Right ventricle myocardium inferior (tissue), 1 donor: ENCODE measurements at places on chromosomes 2 and 18. TPM values are rescaled to one million over a fixed set of nuclear protein-coding genes. Genes with fewer than 3 reads are reported as not detected.
A peak's percentile ranks its signal among the peaks of the same experiment; 100 is the strongest.

KCNG2 gene
- not detected for total RNA-seq

SLC66A2 gene
- total RNA-seq = 29.3 TPM

SCN1A gene
- total RNA-seq = 0.38 TPM

- DNase-seq = no peak
Observed at GRCh38 chr18:58669731-58670378, 1.4 kb upstream of the MALT1 start.

- DNase-seq = no peak
Observed at GRCh38 chr2:231992888-231993287, 31.4 kb downstream of the DIS3L2 start.

DNA sequence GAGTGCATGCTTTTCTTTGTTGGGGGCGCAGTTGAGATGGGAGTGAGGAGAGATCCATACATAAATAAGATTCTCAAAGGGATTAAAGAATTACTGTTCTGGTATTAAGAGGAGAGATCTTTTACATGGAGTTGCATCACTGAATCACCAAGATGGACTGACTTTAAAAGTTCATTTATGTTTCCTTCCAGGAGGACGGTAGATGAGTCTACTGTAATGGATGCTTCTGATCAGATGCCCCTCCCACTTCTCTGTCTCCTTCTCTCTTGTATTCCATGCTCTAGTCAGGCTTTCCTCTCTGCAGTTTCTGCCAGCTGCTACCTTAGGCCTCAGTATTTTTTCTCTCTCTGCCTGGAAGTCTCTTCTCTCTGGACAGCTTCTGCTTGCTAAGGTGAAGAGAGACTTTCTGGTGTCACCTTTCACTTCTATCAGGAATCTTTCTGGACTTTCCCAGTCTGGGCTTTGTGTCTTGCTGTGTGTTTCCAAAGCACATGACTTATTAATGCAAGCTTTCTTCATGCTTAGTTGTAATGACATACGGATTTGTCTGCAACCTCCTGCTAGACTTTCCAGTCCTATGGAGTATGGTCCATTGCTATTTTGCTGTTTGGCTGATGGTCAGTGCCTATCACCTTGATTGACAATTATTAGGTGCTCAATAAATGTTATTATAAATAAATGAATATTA, 23.6 kb downstream of the FAM171B start:
- DNase-seq = no peak

CRYBA2 gene
- not detected for total RNA-seq

DNA sequence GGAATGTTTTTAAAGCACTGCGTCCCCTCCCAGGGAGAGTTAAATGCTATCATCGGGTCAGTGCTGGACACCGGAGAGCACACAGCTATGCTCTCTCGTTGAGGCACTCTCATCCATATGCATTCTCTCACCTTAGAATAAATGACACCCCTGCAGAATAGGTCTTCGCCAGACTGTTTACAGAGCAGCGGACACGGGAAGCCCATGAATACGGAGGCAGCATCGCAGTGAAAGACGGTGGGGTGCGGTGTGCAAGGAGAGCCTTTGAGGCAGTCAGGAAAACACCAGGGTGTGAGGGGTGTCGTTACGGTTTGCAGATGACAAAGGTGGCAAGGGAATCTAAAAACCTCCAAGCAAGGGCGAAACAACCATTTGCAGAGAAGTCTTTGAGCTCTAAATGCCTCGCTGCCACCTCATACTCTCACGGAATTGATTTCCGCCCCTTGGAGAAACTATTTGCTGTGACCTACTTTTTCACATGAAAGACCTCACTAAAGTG, 169.2 kb upstream of the FHL2 start:
- DNase-seq = no peak

DNA sequence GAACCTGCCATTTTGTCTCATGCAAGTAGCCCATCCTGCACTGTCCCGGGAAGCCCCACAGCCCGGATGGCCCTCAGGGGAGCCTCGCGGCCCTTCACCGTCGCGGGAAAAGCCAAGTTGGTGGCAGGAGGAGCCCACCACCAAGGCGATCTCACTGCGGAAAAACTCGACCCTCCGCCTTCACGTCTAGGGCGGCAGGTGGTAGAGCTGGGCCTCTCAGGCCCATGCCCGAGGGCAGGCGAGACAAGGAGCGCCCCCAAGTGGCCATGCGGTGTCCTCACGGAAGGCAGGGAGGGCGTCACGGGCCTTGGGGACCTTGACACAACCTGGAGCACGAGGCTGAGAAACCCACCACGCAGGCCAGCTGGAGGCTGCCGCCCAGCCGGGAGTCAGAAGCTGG, 34.8 kb upstream of the SKA1 start:
- peak; percentile 34 for DNase-seq

CHRNG gene
- not detected for total RNA-seq

ANKRD29 gene
- total RNA-seq = 6.8 TPM

GRCh38 chr2:58354230-58354629, 113.1 kb upstream of the FANCL start:
- no peak for DNase-seq

- DNase-seq = no peak
Observed at GRCh38 chr2:67824186-67824585, 238.6 kb downstream of the C1D start.

NABP1 gene
- 5.1 TPM for total RNA-seq

PELI1 gene
- 6.3 TPM for total RNA-seq
